Activated CD4-positive, CD25-positive, alpha-beta regulatory T cell treated with anti-CD3 and anti-CD28 coated beads, Interleukin-2, amount 50 U/mL, for 16 hours (primary cell): ENCODE measurements at places on chromosomes 16 and 17.

DNA sequence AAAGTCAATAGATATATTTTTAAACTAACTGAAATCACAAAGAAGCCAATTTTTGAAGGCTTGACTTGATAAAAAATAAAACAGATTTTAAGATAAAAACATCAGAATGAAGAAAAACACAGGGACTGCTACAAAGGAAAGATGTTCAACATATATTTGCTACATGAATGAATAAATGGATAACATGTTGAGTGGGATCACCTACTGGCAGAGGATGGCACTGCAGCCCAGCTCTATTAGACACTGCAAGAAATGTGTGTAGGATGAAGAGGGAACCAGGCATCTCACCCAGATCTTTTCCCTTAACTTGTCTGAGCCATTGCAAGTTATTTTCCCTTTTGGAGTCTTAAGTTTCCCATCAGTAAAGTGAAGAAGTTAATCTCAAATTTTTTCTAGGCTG, 4.2 kb downstream of the AIPL1 start:
- DNase-seq = no peak

DNA sequence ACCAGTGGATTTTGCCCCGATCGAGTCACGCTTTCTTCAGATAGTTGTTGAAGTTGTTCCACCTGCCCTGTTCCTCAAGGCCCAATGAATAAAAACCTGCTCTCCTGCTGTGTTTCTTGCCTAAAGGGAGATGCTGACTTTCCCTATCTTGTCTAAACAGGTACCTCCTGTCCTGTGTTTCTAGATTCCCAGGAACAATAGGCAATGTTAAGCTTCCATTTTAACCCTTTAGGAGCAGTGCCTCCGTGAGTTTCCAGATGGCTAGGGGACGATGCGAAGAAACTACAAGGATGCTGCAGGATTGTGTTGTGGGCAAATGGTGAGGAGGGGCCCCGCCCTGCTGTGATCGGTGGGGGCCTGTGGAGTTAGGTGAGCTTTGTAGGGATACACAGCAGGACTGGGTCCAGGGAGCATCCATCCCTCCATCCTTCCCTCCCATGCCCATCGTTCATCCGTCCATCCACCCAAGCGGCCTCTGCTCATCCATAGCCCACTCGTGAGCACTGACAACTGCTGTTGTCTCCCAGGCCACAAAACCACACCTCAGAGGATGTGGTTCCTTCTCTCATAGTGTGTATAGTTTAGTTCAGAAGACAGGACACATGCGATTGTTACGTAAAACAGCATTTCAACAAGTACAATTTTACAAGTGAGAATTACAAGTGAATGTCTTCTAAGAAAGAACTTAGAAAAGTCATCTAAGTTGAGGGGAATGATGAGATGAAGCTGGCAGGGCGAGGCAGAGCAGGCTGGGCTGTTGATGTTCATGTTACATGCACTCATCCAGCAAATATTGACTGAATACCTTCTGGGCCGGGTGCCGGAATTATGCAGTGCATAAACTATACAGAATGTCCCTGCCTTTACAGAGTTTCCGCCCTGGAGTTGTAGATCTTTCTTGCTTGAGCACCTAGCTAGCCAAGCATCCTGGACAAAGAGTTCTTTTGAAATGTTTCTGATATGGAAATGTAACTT, 5.2 kb downstream of the ARSG start:
- DNase-seq = peak; percentile 45

DNA sequence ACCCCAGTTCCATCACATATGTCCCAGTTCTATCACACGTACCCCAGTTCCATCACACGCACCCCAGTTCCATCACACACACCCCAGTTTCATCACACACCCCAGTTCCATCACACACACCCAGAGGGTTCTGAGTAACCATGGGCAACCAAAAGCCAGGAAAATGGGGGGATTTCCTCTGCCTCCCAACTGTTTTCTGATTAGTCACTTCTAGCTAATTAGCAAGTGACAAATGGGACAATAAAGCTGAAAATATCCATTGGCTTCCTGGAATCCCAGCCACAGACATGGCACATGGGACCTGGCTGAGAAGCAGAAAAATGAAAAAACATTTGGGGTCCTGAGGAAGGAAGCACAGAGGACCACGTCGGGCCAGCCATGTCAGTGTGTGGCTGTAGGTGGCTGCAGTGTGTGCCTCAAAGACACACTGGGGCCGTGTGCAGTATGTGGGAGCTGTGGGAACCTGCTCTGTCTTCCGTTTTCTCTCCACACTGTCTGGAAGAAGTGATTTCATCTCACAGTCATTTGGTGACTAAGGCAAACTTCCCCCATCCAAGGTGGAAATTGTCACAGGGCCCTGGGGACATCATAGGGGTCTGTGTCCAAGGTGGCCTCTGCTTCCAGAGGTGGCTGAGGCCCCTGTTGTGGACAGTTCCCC, 106.7 kb downstream of the CMIP start:
- DNase-seq = no peak

DNA sequence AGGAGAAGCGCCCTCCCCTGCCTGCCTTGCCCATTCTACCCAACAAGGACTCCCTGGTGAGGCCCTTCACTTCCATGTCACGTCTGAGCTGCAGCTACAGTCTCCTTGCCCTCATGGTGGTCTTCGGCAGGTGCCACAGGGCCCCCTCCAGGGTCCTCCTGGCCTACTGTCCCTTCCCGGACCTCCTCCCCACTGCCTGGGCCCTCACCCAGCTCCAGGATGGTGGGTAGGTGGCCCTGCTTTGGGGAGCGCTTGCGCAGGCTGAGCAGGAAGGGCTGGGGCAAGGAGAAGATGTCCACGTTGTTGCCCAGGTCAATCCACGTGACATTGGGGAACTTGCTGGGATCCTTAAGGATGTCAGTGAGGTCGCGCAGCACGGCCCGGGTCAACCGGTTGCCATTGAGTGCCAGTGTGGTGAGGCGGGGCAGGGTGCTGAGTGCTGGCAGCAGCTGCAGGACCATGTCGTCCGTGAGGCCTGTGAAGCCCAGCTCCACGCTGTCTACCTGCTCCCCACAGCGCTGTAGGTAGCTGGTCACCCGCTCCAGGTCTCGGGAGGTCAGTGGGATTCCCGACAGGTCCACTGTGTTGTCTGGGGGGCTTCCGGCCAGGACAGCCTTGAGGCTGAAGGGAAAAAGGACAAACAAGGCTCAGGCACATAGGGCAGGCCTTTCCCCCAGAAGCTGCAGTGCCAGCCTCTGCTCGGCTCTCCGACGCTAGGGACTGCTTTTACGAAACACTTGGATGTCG, 28.3 kb downstream of the TRPV2 start:
- DNase-seq = no peak

DNA sequence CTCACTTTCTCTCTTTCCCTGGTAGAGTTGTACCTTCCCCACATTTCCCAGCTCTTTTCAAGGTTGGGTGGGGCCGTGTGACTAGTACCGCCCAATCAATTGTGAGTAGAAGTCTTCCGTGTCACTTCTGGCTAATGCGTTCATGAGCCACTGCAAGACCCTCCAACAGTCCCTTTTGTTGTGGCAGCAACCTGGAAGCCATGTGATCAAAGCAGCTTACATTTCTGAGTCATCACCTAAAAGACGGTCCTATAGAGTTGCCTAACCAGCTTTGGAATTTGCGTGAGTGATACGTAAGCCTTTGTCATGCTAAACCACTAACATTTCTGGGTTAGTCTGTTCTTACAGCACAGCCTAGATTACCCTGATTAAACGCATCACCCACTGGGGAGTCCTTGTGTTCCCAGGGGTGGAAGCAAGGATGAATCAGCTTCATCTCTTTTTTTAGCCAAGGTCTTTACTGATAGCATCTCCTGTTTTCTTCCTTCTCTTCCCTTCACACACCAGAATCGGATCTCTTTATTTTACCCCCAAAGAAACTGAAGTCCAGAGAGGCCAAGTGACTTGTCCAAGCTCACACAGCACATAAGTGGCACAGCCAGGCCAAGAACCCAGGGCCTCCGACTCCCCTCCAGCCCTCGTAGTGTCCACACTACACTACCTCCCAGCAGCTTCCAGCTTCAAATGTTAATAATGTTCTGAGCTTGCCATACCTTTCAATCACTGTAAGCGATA, 366.3 kb upstream of the XYLT1 start:
- DNase-seq = no peak

DNA sequence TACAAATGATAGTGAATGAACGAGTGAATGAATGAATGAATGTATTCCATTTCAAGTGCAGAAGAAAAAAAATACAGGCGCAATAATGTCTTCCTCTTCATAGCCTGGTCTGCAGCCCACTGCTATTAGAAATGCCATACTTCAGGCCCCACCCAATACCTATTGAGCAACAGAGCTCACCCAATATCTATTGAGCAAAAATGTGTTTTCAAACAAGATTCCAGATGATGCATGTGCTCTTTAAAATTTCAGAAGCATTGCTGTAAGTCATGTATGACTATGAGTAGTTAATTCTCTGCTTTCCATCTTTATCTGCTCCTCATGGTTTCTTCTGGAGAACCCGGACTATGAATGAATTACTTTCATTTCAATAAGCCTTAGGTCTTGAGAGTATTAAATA, 308.2 kb downstream of the XYLT1 start:
- no peak for DNase-seq

DNA sequence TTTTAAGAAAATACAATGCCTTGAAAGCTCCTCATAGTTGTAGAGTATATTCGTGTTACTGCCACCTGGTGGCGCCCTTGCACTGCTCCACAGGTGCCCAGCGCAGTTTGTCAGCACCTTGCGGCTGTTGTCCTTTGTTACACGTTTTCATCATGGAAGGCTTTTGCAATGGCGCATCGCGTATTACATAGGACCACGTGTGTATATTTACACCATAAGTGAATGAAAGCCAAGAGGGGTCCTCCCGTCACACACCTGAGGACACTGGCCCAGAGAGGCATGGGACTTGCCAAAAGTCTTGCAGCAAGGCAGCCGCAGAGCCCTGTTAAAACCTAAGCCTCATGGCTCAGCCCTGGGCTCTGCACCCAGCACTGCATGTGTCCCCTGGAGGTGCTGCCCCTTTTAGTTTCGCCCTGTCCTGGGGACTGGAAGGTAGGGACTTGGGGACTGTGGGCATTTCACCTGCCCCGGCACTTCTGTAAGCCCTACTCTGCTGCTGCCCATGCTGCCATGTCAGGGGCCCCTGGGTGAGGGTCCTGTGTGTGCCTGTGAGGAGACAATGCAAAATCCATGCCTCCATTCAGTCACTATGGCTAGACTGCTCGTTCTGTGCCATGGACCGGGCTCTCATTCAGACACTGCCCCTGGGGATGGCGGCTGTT, 24.3 kb downstream of the POLR3E start:
- DNase-seq = peak; percentile 44

DNA sequence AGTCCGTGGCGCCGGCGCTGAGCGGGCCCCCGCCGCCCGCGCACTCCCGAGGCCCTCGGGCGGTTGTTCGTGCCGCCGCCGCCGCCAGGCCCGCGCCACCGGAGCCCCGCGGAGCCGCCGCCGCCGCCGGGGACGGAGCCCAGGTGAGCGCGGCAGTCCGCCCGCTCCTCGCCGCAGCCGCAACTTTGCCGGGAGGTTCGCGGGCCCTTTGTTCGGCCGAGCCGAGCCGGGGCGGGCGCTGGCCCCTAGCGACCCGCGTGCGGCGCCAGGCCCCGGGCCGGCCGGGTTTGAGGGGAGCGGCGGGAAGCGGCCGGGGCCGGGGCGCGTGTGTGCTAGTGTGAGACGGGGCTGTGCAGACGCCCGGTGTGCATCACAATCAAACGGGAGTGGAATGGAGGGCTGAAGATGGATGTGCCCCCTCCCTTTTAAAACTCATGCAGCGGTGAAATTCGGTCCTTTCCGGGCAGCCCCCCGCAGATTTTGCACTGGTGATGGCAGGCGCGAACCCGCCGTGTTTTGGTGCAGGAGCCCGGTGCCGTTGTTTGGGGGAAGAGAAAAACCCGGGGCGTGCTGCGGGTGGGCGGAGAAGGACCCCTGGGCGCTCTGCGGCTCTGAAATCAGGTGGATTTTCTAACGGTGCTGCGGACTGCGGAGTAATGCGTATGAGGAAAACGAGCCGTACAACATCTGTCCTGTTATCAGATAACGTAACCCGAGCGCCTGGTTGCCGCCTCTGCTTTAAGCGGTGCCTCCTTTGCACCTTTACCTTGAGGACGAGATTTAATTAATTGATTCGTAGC, 823 bp downstream of the TNRC6C start:
- no peak for DNase-seq

- no peak for DNase-seq
These were observed 208.7 kb downstream of the KCNJ2 start for GRCh38 chr17:70378076-70378475.

- DNase-seq = no peak
These were observed 8.3 kb upstream of the SPPL2C start for GRCh38 chr17:45836047-45837044.

DNA sequence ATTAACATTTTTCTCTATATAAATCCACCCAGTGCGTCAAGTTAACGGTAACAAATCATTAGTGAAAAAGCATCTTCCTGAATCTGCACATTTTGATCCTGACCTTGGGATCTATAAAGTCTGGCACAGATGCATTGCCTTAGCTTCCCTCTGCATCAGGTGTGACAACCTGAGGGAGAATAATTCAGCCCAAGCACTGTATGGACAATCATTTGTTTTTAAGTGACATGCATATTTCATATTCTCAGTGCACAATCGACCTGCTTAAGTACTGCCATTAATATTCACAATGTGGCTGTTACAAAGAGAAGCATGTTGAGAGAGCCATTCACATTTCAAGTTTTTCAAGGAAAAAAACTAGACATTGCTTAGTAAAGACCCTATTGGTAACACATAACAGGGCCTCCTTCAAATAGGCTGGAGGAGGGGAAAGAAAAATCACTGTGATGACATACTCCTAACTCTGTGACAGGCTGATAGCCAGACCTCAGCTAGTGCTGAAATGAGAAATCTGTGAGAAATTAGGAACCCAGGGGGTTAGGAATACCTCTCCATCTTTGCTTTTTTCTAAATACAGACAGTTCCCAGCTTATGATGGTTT, 505.3 kb upstream of the CDH5 start:
- no peak for DNase-seq

DNA sequence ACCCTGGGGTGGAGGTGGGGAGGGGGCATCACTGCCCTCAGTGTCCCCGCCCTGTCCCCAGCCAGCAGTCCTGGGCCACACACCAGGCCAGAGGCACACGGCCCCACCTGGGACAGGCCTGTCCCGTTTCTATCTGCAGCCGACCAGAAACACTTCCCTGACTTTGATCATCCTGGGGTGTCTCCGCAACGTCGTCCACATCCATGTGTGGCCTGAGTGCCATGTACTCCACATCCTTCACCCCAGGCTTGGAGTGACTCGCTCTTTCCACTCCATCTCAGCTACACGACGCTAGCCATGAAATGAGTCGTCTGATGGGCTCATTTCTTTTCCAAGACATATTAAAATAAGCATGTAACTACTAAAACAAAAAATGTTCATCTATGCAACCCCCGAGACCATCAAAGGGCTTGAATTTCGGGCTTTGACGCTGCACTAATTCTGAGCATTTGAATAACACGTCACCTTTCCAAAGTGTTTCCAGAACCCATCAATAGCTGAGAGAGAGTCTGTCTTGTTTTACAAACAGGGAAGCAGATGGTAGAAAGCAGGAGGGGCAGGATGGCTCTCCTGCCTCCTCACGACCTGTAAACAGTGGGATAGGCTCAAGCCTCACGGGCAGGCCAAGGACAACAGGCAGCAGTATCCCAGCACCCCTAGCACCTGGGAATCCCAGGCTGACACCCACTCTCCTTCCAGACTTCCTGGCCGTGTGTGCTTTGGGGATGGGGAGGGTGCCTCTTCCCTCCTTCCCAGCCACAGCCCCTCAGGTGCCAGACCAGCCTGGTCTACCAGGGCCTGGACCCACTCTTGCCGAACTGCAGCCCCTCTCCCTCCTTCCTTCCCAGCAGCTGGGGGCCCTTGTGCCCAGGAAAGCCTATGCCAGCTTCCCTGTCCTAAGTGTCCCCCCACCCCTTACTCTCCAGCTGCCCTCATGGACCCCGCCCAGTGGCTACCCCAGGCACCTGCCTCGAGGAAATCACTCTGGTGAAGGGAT, 20.0 kb upstream of the RASD1 start:
- DNase-seq = no peak

GRCh38 chr16:25210758-25211157, 6.0 kb upstream of the AQP8 start:
- no peak for DNase-seq
